NCI-H1092 (cell line): ENCODE measurements at places on chromosomes 3 and 15.

DNA sequence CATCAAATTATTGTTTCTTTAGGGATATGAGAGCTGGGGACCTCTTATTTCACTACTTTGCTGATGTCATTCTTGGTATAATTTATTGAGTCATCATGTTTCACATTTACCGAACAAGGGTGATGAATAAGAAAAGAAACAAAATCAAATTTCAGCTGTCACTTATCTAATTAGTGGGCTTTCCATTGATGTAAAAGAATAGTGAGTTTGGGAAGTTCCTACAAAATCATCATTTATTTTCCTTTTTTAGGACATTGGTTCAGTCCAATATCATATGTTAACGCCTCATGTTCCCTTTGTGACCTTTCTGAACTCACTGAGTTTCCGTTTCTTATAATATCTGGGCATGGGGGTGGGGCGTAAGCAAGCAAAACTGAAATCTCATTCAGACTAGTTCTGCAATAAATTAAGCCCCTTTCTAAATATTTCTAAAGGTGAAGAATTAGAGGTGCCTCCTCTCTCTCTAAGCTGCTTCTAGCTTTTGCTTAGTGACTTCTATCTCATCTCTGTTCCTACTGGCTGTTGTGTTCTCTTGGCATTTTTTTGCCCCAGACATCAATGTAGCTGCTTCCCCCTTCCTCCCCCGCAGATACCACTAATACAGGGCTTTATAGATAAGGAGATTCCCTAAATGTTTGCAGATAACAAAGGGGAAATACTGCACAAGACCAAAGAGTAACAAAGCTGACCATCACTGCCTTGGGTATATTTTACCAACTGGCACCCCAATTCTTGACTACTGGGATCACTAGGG lies 238.0 kb upstream of the CTNNB1 start:
- no peak for DNase-seq

GRCh38 chr3:60931452-60931851 lies 319.8 kb downstream of the FHIT start:
- DNase-seq = no peak

GRCh38 chr3:43999728-44000319 lies 241.9 kb upstream of the TOPAZ1 start:
- DNase-seq = no peak

DNA sequence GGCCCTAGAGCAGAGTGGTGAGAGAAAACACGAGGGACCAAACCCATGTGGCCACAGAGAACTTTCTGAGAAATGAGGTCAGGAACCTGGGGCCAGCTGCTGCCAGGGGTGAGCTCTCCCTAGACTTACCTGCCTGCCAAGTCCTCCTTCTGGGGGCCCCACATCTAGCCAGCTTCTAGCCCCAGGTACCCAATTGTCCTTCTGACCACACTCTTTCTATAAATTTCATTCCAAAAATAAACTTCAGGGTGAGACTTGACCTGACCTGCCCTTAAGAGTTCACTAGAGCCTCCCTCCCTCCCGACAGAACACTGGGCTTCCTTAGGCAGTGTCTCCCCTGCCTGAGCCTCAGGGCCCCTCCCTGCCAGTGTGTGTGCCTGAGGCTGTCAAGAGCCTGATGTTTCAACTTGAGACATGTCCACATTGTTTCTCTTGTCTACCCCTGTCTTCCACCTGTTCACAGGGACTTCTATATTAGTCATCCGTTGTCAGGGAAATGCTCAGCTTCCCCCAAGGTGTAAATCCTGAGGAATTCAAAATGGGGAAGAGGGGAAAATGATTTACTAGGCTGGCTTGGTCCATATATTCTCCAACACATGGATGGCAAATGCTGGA lies 312.8 kb upstream of the TLE3 start:
- DNase-seq = no peak

DNA sequence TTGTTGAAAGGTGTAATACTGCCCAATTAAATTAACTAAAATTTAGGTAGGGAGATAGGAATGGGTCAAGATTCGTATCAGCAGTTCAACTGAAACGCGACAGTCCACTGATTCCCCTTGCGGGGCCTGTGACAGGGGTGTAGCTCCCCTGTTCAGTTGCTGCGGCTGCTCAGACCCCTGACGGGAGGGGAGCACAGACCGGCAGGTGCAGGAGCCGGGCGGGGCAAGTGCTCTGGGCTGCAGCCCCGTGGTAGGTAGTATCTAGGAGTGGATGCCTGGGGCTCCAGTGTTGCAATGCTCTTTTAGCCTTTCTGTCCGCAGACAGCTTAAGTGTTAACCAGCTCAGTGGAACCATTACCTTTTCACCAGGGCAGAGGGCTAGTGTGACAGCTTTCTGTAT lies 164.9 kb downstream of the ROBO2 start:
- no peak for DNase-seq

DNA sequence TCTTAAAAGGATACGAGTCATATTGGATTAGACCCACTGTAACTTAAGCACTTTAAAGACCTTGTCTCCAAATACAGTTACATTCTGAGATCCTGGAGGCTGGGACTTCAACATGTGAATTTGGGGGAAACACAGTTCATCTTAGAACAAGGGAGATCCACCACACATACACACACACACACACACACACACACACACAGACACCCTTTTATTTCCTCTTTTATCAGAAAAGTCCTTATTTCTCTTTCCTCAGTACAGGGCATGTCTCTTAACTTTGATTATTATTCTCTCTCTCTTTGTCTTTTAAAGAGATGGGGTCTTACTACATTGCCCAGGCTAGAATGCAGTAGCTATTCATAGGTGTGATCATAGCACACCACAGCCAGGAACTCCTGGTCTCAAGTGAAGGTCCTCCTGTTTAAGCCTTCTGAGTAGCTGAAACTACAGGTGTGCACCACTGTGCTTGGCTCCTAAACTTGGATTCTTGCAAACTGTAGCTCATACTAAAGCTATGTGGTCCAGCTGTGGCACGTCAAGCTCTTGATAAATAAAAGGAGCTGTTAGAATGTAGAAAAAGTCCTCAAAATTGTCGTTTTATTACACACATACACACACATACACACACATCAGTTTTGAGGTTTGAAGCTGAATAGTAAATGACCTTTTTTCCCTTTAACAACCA lies 7.4 kb downstream of the GOLM2 start:
- no peak for DNase-seq

- DNase-seq = no peak
These were observed 8.6 kb downstream of the TM6SF1 start for GRCh38 chr15:83115831-83116565.

DNA sequence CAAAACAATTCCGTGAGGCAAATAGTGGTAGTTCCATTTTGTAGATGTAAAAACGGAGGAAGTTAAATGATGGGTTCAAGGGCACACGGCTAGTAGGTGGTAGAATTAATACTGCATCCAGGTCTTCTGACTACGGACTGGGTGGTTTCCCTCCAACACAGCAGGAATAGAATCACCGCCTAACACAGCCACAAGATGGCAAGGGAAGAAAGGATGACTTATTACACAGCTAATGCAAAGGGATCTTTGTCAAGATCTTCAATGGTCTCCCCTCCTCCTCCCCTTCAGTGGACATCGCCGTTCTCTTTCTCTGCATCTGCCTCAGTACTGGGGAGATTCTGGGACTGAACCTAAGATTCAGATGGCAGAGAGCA lies 524 bp upstream of the TOPBP1 start:
- DNase-seq = peak; percentile 29

DNA sequence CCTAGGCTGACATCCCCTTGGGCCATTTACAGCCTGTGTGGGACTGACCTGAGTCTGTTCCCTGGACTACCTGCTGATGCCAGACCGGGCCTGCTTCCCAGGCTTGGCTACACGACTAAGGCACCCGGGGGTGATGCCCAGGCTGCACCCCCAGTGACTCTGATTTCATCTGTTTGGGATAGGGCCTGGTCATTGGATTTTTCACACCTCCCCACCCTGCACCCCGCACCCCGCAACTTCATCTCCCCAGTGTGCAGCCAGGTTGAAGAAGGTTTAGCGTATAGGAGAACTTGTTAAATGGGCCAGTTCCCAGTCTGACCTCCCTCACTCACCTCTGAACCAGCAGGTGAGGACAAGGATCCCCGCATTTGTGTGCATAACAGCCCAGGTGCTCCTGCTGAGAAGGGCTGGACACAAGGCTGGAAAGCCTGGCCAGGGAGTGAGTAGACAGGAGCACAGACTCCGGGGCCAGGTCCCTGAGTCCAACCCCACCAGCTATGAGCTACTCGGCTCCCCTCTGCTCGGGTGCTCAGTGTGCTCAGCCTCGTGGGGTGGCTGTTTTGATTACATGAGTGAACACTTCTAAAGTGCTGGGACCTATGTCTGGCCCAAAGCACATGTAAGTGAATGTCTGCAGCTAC lies 18.5 kb downstream of the SLC6A20 start:
- DNase-seq = no peak

DNA sequence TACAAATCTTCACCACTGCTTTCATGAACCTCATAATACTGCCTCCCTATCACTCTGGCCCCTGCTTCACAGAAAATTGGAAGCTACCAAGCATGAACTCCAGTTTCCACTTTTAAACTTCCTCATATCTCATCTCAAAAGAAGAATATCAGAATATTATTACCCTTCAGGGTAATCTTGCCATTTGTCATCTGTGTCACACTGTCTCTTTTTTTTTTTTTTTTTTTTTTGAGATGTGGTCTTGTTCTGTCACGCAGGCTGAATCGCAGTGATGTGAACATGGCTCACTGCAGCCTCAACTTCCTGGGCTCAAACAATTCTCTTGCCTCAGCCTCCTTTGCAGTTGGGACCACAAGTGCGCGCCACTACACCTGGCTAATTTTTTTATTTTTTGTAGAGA lies 80.4 kb upstream of the TCF12 start:
- DNase-seq = no peak

DNA sequence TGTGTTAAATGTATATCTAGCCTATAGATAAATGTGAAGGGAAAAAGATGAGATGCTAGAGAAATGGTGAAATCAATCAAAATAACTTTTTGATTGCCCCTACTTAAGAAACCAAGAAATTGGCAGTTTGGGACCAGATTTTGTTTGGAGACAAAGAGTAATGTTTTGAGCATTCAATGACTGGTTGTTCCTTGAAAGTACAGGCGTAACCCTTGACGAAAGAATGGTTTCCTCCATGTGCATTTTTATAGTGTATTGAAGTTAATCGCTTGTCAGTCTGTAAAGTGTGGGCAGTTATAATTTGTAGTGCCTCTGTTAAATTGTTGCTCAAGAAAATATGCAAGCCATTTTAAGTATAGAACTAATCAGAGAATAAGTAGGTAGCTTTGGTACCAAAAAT lies 1.2 kb downstream of the KIF23 start:
- no peak for DNase-seq

DNA sequence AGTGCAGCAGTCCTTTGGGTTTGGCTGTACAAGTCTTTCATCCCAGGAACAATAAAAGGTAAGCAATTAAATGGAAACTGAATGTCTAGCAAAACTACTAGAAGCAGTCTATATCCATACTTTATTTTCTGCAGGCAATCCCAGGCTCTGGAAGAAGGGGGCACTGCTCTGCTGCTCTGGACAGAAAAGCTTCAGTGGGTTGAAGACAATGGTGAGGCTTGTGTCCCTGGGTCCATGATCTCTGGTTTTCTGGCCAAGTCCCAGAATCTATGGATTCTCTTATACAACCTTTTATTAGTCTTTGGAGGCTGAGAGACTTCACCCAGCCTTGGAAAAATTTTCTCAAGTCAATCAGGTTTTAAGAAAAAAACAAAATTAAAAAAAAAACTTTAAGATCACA lies 35.6 kb downstream of the SCAP start:
- DNase-seq = no peak

GRCh38 chr3:55521064-55521737 lies 34.1 kb upstream of the WNT5A start:
- no peak for DNase-seq

- no peak for DNase-seq
These were observed 1029.1 kb upstream of the GBE1 start for GRCh38 chr3:82790307-82791097.

GRCh38 chr3:54066253-54066652 lies 56.1 kb upstream of the CACNA2D3 start:
- no peak for DNase-seq

DNA sequence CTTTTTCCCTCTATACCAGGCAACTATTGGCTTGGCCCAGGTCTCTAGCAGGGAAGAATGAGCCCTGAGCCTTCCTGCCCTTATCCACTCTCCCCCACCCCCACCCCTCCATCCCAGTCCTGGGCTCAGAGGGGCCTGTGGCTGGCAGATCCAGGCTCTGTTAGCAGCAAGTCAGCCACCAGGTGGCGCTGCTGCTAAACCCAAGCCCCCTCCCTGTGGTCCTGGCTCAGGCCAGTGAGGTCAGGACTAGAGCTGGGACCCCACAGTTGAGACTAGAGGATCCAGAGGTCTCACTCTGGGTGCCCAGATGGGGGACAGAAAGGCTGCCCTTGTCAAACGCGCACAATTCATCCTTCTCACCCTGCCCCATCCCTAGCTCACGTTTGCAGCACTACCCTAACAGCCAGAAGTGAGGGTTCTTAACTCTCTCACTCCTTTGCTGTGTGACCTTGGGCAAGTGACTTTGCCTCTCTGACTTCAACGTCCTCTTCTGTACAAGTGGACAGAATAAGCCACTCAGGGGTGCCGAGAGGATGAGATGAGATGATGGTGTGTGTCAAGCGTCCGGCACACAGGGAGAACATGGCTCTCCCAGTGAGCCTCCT lies 46.8 kb upstream of the SLC6A1 start:
- DNase-seq = peak; percentile 12

GRCh38 chr3:138408751-138409570 lies 25.5 kb upstream of the ESYT3 start:
- DNase-seq = no peak

- DNase-seq = no peak
These were observed 77.9 kb upstream of the IGSF10 start for GRCh38 chr3:151538456-151539393.

- DNase-seq = no peak
These were observed 33.6 kb upstream of the ETV5 start for GRCh38 chr3:186142393-186142932.

DNA sequence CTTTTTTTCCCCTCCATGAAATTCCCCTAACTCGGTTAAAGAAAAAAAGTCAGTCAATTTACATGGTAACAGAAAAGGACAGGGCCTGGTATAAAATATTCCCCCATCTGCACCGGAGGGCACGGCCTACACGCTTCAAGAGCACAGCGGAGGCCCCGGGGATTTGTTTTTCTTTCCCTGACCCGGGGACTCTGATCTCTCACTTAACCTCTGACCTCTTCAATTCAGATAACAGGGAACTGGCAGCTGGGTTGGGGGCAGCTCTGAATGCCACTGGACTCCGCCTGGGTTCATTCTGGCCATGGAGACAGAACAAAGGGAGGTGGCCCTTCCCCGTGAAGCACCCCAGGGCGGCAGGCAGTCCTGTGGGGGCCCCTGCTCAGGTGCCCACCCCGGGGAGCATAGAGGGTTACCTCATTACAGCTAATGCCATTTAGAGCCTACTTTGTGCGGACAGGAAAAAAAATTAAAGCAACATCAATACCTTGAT lies 257.5 kb downstream of the SHQ1 start:
- DNase-seq = no peak

- no peak for DNase-seq
These were observed 12.1 kb downstream of the UBAP1L start for GRCh38 chr15:65102912-65103311.

DNA sequence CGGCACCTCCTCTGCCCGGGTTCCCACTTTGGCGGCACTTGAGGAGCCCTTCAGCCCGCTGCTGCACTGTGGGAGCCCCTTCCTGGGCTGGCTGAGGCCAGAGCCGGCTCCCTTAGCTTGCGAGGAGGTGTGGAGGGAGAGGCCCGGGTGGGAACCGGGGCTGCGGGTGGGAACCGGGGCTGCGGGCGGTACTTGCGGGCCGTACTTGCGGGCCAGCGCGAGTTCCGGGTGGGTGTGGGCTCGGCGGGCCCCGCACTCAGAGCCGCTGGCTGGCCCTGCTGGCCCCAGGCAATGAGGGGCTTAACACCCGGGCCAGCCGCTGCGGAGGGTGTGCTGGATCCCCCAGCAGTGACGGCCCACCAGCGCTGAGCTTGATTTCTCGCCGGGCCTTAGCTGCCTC lies 14.4 kb upstream of the DAPK2 start:
- no peak for DNase-seq
